Muscle of leg (tissue), 16 donors: ENCODE measurements at places on chromosomes 7 and 10.

- DNase-seq: no peak
These were observed 264.3 kb downstream of the SEMA3A start for GRCh38 chr7:83930262-83930661.

GRCh38 chr10:124256151-124256550 lies 162.6 kb downstream of the OAT start:
- DNase-seq: no peak

GRCh38 chr7:151168003-151168786 lies 701 bp upstream of the GBX1 start:
- no peak for DNase-seq

DNA sequence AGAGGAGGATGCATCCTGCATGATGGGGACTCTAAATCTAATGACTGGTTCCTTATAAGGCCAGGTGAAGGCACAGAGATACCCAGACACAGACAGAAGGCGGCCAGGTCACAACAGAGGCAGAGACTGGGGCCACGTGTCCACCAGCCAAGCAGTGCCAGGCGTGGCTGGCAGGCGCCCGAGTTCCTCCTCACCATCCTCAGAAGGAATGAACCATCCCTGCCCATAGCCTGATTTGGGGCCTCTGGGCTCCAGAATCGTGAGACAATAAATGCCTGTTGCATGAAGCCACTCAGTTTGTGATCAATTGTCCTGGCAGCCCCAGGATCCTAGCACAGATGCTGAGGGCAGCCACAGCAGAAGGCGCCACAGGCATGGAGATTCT lies 69.0 kb upstream of the TNRC18 start:
- no peak for DNase-seq

DNA sequence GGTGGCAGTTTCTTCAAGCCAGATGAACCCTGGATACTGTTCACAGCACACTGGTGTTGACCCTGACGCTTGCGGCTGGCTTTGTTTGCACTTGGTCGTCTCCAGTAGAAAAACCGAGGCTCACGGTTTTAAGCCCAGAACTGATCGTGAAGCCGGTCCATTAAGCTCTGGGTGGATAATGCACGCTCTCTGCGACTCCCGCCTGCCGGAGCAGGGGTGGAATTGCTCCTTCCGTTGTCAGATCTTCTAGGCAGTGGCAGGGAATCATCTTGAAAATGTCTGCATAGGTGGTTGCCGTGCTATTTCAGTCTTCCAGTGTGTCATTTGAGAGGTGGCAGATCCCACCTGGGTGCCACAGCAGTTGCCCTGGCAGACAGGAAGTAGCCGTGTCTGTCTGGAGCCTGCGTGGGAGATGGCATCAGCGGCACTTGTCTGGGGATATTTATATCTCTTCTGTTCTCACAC lies 35.9 kb upstream of the AP5Z1 start:
- peak; percentile 65 for DNase-seq

- no peak for DNase-seq
These were observed 231.6 kb downstream of the VTI1A start for GRCh38 chr10:112678581-112678980.

DNA sequence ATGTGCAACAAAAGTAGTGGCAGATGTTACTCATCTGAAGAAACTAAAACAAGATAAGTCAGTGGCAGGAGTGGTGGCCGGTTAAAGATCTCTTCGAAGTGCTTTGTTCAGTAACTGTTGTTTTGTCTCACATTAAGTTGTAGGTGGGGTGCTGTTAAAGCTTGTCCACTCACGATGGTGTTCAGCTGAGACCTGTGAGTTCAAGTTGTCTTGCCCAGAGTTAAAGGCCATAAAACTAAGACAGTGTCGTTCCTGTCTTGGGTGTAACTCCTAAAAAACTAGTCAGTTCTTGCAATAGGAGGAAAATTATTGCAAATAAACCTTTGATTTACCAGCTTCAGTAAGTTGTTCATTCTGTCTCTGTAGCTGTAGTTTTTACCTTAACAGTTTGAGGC lies 857 bp upstream of the FOXP2 start:
- peak; percentile 35 for DNase-seq

DNA sequence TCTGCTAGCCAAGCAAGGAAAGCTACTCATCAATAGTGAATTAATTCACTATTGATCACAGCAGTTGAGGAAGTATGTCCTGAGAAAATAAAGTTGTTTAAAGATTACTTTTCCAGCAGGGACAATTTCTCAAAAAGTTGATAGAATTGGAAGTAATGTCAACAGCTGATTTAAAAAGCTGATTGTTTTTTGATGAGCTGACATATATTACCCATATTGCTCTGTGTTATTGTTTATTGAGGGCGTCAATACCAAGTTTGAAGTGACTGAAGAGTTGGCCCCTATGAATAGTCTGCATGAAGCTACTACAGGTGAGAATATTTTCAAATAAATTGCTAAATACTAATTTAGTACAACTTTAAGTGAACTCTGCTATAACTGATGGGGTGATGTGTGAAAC lies 28.0 kb downstream of the ZFAND4 start:
- DNase-seq: no peak

- no peak for DNase-seq
These were observed 3.7 kb upstream of the TRIP6 start for GRCh38 chr7:100863406-100863950.

DNA sequence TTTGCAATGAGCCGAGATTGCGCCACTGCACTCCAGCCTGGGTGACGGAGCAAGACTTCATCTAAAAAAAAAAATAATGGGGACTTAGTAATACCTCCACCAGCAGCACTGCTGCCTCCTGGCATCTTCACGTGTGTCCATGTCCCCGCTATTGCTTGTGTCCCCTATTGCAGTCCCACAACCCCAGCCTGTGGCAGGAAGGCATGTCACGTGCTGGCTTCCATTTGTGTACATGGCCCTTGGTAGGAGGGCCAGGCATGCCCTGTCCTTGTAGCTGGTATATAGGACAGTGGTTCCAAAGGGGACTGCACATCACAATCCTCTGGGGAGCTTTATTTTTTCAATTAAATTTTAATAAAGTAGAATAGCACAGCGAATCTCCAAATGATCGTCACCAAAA lies 5.7 kb downstream of the ZNF783 start:
- no peak for DNase-seq

- peak; percentile 89 for DNase-seq
These were observed 19.9 kb downstream of the ACTA2 start for GRCh38 chr10:88932539-88933256.

- no peak for DNase-seq
These were observed 2.4 kb upstream of the NKX6-2 start for GRCh38 chr10:132788180-132788830.

- peak; percentile 95 for DNase-seq
These were observed 5.5 kb upstream of the OPN1SW start for GRCh38 chr7:128781126-128781525.

DNA sequence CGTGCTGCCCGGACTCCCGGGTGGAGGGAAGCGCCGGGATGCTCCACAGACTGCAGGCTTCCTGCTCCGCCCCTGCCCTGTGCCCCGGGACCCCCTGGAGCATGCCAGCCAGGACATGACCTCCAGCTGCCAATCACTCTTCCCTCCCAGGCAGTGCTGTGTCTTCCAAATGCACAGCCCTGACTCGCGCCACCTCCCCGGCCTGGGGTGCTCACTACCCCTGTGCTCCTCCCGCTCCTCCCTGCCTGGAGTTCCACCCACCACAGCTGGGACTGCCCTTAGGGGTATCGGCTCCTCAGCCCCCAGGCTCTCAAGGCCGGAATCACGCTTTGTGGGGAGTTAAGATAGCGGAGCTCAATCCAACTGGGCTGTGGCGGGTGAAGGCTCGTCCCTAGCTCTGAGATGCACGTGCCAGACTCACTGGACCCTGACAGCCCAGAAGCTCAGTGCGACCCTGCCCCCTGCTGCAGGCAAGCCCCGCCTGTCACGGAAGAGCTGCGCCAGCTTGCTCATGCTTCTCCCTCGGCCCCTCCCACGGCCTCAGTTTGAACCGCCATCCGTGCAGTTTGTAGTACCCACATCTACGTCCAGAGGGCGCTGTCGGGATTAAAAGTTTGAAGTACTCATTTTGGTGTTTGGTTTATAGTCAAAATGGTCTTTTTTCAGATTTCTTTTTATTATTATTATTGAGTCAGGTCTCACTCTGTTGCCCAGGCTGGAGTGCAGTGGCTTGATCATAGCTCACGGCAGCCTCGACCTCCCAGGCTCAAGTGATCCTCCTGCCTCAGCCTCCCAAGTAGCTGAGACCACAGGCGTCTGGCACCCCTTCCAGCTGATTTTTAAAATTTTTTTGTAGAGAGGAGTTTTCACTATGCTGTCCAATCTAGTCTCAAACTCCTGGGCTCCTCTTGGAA lies 142.5 kb upstream of the TCERG1L start:
- peak; percentile 93 for DNase-seq

DNA sequence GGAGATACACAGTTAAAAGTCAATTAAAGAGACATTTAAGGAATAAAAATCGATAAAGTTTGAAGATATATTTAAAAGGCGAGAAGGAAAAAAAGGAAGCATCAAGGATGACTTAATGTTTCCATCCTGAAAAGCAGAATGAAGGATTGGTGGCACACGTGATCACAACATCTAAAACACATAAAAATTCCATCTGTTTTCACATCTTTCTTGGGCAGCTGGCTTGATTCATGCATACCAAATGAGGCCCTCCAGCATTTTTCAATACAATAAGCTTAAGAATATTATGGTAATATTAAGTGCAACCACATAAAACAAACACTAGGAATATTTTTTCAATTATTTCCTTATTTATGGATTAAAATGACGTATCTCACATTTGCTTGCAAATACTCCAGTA lies 112.6 kb downstream of the TPK1 start:
- no peak for DNase-seq

- DNase-seq: no peak
These were observed 14.0 kb downstream of the DNAJB12 start for GRCh38 chr10:72340510-72341261.

GRCh38 chr7:69599286-69599954 lies 1.1 kb downstream of the AUTS2 start:
- peak; percentile 76 for DNase-seq

GRCh38 chr7:93882468-93882867 lies 8.1 kb downstream of the TFPI2 start:
- no peak for DNase-seq

DNA sequence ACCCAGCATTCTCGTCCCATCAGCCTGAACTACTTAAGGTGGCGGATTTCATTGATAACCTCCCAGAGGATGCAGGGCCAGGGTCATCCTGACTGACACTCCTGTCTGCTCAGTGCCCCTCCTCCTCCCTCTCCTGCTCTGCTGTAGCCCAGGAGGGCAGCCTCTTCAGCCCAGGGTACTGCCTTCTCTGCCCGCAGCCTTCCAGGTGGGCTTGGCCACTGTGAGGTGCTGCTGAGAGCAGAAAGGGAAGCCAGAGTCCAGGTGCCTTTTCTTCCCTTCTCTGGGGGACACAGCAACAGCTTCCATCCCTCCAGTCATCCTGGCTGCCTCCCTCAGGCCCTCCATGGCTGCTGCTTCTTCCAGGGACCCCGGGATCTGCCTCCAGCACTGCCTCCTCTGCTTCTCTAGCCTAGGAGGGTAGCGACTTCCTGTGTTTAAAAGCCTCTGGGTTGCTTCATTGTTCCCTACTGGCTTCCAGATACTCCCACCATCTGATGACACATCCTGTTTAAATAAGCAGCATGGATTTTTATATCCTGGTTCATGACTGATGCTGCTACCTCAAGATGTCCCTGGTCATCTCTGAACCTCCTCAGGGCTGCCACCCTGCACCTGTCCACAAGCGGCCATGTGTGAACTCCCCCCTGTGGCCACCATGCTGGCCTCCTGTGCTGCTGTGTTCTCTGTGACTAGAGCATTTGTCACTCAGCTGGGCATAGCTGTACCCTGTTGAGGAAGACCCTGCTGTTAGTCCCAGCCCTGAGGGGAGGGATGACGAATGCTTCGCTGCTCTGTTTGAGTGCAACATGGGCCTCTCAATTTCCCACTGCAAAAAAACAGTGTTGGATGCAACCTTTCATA lies 55.8 kb downstream of the AKR1C4 start:
- no peak for DNase-seq
